CD8-positive, alpha-beta T cell (primary cell): ENCODE measurements at places on chromosomes 6 and 20.

GRCh38 chr6:167762259-167762962 is 64.3 kb upstream of the AFDN start:
- DNase-seq = no peak

- DNase-seq = no peak
These were observed 203.5 kb upstream of the CITED2 start for GRCh38 chr6:139577763-139578604.

- DNase-seq = peak; percentile 83
These were observed 572 bp downstream of the ZNF341 start for GRCh38 chr20:33732166-33732970.

GRCh38 chr6:154363821-154364220 is 7.2 kb upstream of the IPCEF1 start:
- no peak for DNase-seq

- no peak for DNase-seq
These were observed 92.6 kb upstream of the RIPOR2 start for GRCh38 chr6:25028328-25028727.

DNA sequence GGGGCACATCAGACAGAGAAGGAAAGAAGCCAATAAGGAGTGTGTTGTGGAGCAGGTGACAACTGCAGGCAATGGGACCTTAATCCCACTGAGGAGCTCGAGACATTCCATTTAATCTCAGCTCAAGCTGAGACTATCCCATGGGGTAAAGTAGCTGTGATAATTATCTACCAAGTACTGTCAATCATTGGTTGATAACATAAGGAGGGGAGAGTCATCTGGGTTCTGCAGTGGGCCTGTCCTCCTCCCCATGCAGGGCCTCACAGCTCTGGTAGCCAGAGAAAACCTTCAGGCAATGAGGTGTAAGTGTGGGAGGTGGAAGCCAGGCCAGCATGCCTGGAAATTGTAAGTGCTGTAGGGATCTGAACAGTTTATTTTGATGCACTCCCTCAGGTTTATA is 375.0 kb upstream of the ARID1B start:
- DNase-seq = no peak

DNA sequence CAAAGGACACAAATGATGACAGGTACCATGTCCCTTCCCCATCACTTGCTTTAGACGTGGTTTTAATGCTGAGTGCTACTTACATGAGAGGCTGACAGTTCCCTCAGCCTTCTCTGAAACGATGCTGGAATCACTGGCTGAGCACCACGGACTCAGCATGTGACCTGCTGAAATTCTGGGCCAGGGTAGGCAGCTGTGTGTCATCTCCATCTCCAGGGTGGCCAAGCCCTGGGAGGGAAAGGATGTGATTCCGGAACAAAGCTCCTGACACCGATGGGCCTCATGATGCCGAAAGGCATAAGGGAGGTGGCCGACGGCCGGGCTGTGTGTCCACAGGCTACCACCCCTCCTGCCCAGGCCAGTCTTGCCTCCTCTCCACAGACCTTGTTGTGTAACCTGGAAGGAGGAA is 184.3 kb upstream of the CST7 start:
- no peak for DNase-seq
